ENCODE measurements at places on chromosomes 11 and 22.

DNA sequence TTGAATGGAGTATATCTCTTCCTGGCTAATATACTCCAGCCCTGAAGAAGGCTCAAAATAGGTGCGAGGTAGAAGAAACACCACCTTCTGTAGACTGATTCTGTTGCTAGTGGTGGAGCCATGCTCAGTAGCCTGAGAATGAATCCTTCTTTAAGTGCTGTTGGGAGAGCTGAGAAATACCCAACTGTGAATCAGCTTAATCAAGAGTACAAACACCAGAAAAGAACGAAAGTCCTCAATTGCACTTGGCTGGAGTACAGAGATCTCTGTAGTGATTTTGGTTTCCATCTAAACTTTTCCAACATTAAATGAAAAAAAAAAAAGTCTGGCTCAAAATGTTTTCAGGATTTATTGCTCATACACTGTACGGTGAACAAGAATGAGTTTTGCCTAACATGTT is 619.1 kb downstream of the METTL15 start:
- no peak for DNase-seq

DNA sequence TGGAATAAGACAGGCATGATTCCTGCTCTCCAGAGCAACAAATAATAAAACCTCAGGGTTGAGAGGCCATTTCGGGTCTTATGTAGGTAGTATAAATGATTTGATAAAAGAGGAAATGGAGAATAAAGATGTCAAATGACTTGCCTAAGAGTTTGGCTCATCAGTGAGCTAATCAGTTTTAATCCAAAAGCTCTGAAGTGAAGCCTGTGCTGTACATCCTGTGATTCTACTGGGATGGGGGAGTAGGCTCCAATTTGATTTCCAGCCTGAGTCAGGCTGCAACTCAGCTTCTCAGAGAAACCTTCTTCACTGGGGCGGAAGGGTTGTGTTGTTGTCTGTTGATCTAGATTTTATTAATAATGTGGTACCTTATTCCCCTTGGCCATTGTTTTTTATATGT is 192.2 kb upstream of the SORL1-AS1 start:
- no peak for DNase-seq

GRCh38 chr11:94795476-94796189 is 27.5 kb downstream of the AMOTL1 start:
- no peak for DNase-seq

GRCh38 chr22:27654546-27655445 is 146.8 kb downstream of the MN1 start:
- no peak for DNase-seq

- no peak for DNase-seq
Observed at GRCh38 chr22:36292823-36293530, 40.0 kb downstream of the APOL1 start.

Data from heart left ventricle (tissue), 16 donors.